ENCODE measurements at places on chromosomes 3 and 15.
A peak's percentile ranks its signal among the peaks of the same experiment; 100 is the strongest.

GRCh38 chr3:41304593-41304992 lies 105.3 kb downstream of the CTNNB1 start:
- no peak for DNase-seq

DNA sequence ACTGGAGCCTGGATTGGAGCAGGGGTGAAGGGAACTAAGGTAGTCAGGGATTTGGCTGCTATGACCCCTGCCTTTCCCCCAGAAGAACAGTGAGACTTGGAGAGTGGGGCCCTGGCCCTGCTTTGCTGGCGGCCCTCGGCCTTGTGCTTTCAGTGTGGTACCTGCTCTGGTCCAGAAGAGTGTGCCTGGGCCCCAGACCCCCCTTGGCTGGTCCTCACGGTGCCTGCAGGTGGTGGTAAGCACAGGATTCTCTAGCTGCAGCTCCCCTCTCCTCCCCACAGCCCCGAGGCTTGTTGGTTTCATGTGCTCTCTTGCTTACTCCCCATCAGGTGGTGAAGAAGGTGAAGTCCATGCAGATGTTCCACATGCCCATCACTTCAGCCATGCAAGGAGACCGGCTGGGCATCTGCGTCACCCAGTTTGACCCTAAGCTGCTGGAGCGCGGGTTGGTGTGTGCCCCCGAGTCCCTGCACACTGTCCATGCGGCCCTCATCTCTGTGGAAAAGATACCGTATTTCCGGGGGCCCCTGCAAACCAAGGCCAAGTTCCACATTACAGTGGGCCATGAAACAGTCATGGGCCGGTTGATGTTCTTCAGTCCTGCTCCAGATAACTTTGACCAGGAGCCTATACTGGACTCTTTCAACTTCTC lies 125.7 kb downstream of the DNAJB8 start:
- DNase-seq = no peak

DNA sequence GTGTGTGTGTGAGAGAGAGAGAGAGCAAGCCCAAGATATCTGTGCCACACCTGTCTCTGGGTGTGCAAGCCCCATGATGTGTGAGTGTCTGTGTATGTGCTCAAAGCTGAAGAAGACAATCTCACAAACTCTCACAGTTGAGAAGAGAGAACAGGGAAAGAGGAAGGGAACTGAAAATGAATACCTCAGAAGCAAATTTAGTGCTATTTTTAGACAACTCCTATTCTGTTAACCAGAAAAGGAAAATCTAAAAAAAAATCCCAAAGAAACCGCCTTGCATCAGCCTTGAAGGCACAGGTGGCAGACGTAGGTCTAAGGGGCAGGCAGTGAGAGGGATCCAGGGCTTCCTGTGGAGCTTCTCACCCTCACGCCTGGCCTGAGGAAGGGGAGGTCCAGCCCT lies 47.8 kb downstream of the ATP2B2 start:
- DNase-seq = no peak

DNA sequence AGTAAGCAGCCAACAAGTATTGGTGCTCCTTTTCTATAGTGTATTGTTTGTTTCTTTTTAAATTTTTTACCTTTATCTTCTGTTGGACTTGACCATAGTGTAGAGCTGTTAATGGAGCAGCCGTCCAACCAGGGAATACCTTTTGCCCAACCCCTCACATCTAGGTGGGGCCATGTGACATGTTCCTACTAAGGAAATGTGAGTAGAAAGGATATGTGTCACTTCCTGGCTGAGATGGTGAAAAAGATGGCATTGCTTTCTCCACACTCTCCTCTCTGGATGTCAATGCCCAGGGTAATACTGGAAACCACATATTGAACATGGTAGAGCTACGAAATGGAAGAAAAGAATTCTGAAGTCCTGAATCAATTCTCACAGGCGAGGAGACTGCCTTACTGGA lies 218.8 kb downstream of the TBL1XR1 start:
- no peak for DNase-seq

GRCh38 chr3:38039101-38039898 lies at the start of gene DLEC1:
Gene DLEC1, plus strand, starts transcription at chr3:38039208. Its CDS starts 18 bp downstream, at chr3:38039226.
- peak; percentile 65 for DNase-seq

- no peak for DNase-seq
These were observed 20.9 kb downstream of the GABRR3 start for GRCh38 chr3:98014268-98014585.

DNA sequence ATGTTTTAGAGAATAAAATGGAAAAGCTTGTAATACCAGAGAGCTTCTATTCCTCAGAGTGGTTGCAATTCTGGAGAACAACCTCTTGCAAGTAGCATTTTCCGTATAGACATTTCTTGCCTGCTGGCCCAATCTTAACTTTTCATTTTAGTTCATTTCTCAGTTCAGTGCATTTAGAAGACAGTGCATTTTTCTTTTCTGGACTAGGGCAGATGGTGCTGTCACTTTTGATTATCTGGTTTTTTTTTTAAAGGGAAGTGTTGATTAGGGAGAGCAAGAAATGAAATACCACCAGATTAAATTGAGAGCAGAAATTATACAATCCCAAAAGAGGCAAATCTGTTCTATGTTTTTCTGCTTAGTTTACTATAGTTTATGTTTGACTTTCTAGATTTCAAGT lies 172.7 kb downstream of the GHSR start:
- DNase-seq = no peak

GRCh38 chr15:57731530-57732103 lies 25.1 kb downstream of the POLR2M start:
- DNase-seq = no peak

GRCh38 chr3:190721330-190721729 lies 141.2 kb downstream of the GMNC start:
- no peak for DNase-seq

DNA sequence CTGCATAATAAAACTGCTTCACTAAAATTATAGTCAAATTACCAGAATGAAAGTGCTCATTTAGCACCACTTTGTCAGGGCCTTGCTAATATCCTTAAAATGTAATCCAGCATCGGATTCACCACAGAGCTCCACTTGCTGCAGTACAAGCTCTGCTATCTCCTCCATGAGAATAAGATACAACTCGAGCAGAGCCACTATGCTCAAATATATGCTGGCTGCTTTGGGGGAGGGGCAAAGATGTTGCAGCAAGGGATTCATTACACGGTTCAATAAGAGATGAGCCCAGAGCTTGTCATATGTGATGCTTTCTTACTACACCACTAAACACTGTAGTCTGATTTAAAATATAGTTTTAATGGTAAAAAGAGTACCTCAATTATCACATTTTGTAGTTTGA lies 72.2 kb downstream of the DLG1 start:
- no peak for DNase-seq

DNA sequence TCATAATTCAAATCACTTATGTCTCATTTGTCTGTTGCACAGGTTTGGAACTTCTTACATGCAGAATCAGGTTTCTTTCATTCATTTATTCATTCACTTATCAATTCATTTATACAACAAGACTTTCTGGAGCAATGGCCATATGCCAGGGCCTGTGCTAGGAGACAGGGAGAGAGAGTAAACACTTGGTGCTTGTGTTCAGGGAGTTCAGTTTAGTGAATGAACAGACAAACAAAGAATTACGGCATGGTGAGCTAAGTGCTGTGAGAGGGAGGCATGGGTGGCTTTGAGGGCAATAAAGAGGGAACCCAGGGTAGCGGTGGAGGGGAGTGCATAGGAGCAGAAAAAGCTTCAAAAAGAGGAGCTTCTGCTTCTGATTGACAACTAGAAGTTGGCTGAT lies 8.5 kb upstream of the IREB2 start:
- DNase-seq = no peak

All from stimulated activated CD4-positive, alpha-beta T cell treated with anti-CD3 and anti-CD28 coated beads, Interleukin-2, amount 100 ng/mL, for 48 hours (primary cell).